H54 (cell line): ENCODE measurements at places on chromosomes 5 and 9.

DNA sequence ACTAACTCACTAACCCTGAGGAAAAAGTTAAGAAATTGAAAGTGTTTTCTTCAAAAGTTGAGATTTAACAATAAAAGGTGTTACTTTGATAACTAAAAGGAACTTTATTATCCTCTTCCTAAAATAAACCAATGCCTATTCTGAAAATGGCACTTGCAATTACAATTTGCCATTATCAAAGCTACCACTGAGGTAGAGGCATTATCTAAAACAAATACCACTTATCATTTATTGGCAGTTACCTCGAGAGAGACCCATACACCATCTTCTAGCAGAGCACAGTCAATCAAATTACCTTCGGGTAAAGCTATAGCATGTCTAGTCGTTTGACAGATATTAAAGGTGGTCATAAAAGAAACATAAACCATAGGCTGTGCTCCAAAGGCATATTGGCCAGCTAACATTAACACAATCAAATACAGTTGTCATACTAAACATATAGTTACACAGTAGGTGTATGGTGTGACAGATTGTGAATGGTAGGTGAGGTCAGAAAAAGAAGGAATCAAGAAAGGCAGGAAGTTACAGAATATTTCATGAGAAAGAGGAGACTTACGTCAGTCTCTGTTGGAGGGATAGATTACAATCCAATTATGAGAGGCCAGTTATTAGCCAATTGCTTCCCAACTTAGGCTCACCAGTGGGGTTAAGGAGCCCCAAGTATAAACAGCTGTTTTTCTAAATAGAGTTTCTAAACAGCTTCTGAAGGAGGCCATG, 56.3 kb downstream of the VCAN start:
- no peak for DNase-seq

GRCh38 chr5:89342106-89342876, 459.3 kb upstream of the MEF2C start:
- DNase-seq, result no peak

DNA sequence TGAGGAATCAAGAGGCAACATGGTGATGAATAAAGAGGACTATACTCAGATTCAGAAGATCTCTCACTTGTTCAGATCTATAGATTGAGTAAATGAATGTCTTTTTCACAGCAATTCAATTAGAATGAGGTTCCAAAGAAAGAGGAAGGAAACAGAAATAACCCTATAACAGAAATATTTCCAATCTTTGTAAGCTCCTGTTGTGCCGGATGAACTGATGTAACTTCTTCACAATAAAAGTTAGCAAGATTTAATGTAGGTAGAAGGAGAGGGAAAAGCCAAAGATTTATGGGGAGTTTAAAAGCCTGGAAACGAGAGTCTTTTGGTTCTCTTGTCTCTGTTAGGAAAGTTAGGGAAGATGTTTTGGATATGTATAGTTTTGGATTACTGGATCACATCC, 92.1 kb downstream of the PBX3 start:
- DNase-seq, result no peak

GRCh38 chr5:59810041-59810440, 83.5 kb downstream of the PDE4D start:
- DNase-seq, result no peak

DNA sequence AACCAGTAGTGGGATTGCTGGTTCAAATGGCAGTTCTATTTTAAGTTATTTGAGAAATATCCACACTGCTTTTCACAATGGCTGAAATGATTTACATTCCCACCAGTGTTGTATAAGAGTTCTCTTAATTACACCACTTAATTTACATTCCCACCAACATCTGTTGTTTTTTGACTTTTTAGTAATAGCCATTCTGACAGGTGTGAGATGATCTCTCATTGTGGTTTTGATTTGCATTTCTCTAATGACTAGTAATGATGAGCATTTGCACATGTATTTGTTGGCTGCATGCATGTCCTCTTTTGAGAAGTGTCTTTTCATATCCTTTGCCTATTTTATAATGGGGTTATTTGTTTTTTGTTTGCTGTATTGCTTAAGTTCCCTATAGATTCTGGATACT, 688.3 kb downstream of the PRR16 start:
- no peak for DNase-seq

DNA sequence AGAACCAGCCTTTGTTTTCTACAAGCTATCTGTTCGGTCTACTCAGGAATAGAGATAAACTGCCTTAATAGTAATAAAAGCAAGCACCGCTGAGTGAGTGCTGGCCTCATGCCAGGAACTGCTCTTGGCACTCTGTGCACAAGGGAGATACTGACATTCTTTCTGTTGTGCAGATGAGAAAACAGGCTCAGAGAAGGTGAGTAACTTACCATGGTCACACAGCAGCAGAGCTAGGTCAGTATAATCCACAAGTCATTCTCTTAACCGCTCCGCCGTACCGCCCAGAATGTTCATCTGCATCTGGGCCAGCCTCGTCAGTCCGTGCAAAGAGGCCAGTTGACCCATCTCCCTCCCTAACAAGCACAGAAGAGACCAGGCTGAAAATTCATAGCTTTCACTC, 27.4 kb downstream of the QRFP start:
- DNase-seq, result no peak
